IPS DF 19.7 (cell line): ENCODE measurements at places on chromosomes 2 and 18.
A peak's percentile ranks its signal among the peaks of the same experiment; 100 is the strongest.

- DNase-seq = no peak
Observed at GRCh38 chr2:239579524-239580198, 178.8 kb upstream of the HDAC4 start.

- no peak for DNase-seq
Observed at GRCh38 chr2:115649731-115650130, 1207.3 kb downstream of the DPP10 start.

DNA sequence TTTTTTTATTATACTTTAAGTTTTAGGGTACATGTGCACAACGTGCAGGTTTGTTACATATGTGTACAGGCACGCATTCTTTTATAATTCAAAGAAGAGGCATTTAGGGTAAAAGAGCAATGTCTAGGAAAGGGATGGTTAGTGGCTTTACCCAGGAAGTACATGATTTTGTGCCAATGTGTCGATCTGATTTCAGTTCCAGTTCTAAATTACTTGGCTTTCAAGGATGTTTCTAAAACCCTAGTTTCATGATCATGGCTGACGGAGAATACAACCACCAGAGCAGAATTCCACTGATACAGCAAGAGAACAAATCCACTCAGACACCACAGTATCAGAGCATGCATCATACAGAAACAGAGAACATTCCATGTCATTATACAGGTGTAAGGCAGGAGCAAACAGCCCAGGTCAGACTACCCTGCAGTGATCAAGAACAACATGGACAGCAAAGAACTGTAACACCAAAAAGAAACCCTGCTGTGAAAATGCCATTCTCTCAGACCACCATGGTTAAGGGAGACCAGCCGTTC lies 116.7 kb upstream of the STK17B start:
- no peak for DNase-seq

- no peak for DNase-seq
Observed at GRCh38 chr2:65798641-65799040, 366.2 kb upstream of the SPRED2 start.

DNA sequence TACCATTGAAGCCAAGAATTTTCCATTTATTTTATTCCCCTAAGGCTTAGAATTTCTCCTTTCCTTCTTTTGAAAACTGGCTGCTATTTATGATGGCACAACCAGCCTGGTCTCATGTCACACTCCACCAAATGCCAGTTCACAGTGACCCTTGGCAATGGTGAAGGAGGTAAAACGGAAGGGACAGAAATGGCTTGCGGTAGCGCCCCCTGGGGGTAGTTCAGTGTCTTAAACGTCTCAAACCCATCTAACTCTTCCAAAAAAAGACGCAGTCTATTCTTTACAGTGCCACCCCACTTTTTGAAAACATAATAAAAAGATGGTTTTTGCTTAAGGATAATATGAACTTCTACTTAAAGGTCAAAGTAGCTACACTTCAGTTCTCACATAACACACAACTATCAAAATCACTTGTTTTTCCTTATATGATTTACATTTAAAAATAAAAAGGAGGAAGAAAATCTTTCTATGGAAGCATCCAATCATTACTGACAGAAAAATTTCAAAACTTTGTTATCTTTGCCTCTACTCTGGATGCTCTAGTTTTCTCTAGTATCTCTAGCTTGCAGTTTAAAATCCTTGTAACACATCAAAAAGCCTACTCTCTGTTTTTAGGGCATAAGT lies 28.0 kb downstream of the PNO1 start:
- peak; percentile 59 for DNase-seq

GRCh38 chr2:26002632-26003310 lies 20.5 kb upstream of the KIF3C start:
- no peak for DNase-seq
